CD8-positive, alpha-beta memory T cell (primary cell): ENCODE measurements at places on chromosomes 5 and 9. TPM values are rescaled to one million over a fixed set of nuclear protein-coding genes. Genes with fewer than 3 reads are reported as not detected.

DNA sequence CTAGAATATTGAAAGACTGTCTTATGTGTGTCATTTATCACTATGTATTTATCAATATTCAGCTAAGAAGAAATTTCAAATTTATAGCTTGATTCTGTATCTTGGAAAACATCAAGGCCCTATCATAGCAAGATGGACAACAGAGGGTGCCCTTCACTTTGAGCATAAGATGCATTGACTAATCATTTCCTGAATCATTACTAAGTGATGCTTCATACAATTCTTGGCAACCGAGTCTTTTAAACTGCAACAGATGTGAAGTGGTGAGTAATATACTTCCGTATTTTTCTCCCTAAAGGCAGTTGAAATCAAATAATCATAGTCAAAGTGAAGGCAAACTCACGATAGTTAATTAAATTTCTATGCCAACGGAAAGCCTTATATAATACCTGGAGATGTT, 318.6 kb upstream of the RGMB start:
- H3K4me1 ChIP-seq = no peaks in the 10 kb centered on the region
- no peaks in the 10 kb centered on the region for H3K27me3 ChIP-seq
- DNase-seq = no peak
- H3K36me3 ChIP-seq = no peaks in the 10 kb centered on the region
- no peak overlapping the region for H3K27ac ChIP-seq
- H3K4me3 ChIP-seq = no peak overlapping the region

DNA sequence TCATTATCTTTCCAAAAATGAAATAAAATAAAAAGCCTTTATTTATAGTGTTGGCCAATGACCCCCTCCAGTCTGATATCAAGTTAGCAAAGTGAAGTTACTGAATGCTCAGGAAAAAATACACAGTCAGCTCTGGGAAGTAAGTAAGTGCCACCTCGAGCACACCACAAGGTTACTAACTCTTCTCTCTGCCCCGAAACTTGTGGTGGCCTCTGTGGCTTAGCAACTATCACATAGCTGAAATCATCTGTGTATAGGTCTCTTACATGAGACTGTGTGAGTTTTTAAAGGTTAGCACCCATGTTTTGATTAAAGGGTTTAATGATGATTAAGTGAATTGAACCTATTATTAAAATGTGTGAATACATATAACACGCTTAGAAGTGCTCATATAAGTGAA, 161.4 kb upstream of the KLF4 start:
- H3K4me3 ChIP-seq = no peak overlapping the region
- no peaks in the 10 kb centered on the region for H3K4me1 ChIP-seq
- no peaks in the 10 kb centered on the region for H3K27me3 ChIP-seq
- DNase-seq = no peak
- no peak overlapping the region for H3K27ac ChIP-seq
- H3K36me3 ChIP-seq = no peaks in the 10 kb centered on the region

DNA sequence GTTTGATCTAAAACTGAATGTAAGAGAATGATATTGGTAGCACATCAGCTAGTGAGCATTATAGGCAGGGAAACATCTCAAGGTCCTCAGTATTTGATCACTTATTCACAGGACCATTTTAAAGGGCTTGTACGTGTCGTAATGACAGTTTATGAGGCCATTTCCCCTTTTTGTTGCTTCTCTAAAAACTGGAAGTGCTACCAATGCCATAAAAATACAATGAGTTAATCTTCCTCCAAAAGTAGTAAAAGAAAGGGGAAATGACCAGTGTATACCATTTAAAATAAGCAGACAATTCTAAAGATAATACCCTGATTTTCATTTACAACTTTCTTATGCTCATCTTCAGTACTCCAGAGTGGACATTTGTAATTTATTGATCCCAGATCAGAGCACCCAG, 285.8 kb upstream of the PCSK5 start:
- H3K36me3 ChIP-seq = no peaks in the 10 kb centered on the region
- H3K27me3 ChIP-seq = no peaks in the 10 kb centered on the region
- no peaks in the 10 kb centered on the region for H3K4me1 ChIP-seq
- no peak overlapping the region for H3K4me3 ChIP-seq

DNA sequence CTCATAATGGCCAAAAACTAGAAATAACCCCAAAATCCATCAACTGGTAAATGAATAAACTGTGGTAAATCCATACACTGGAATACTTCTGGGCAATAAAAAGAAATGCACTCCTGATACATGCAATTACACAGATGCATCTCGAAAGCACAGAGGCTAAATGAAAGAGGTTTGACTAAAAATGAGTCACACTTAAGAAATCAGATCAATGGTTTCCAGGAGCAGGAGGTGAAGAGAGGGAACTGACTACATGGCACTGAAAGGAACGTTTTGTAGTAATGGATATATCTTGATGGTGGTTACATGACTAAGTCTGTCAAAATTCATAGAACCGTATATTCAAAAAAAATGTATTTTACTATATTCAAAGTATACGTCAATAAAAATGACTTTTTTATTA, 42.4 kb downstream of the STRBP start:
- peaks cover 12% of the 10 kb centered on the region for H3K4me1 ChIP-seq
- no peak overlapping the region for H3K4me3 ChIP-seq
- no peaks in the 10 kb centered on the region for H3K27me3 ChIP-seq
- H3K27ac ChIP-seq = no peak overlapping the region
- H3K36me3 ChIP-seq = no peaks in the 10 kb centered on the region

DNA sequence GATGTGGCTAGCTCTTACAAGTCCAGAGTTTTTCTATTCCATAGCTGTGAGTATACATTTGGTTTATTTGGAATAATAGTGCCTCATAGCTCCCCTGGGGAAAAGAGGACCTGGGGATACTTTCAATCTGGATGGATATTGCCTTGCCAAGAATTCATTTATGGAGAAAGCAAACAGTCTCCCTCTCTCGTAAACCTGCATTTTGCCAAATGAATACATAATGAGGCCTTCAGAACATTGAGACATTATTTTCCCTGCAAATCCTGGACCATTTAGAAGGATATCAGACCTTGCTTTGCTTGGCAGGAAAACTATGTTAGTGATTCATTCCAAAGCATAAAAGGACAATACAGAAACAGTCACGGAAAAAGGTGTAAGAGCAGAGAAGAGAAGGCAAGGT, 569.6 kb upstream of the BRINP1 start:
- H3K36me3 ChIP-seq = no peaks in the 10 kb centered on the region
- H3K4me3 ChIP-seq = no peak overlapping the region
- H3K27me3 ChIP-seq = no peaks in the 10 kb centered on the region
- no peak for DNase-seq

DNA sequence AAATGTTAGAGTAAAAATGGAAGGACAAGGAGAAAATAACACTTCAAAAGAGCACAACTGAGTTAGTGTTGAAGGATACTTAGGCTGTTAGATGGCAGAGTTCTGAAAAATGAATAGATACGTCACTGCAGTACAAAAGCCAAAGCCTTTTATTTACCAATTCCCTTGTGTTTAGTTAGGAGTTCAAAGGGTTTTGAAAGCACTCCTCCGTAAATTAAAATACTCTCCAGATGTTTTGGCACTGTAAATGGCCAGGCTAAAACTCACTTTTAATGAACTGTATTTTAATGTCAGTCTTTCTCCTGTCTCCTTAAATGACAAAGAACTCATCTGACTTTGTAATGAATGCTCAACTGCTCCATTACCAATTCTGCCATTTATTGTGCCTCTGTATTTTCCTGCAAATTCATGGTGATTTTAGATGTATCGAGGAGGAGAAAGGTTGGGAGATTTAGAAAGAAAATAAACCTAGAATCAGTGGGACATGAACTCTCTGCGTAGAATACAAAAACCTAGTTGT, 1727.2 kb downstream of the MAT2B start:
- no peak overlapping the region for H3K4me3 ChIP-seq
- no peaks in the 10 kb centered on the region for H3K36me3 ChIP-seq
- no peaks in the 10 kb centered on the region for H3K4me1 ChIP-seq
- H3K27me3 ChIP-seq = no peaks in the 10 kb centered on the region
- DNase-seq = no peak
- no peak overlapping the region for H3K27ac ChIP-seq

FGF10 gene
- not detected for total RNA-seq

DNA sequence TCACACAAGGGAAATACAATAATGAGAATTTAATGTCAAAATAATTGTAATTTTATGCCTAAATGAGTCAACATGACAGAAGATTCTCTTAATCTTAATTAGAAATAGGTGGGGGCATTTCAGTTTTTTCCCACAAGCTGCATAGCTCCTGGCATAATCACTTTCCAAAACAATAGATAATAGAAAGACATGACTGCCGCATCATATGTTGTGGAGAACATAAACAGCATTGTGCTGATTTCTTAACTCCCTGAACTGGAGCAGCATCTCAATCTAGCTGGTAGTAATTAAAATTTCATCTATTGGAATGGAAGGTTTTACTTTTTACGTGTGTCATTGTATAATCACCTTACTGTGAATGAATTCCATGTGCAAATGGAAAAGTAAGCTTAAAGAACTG, 112.1 kb downstream of the ST8SIA4 start:
- H3K4me1 ChIP-seq = no peaks in the 10 kb centered on the region
- DNase-seq = no peak
- no peaks in the 10 kb centered on the region for H3K36me3 ChIP-seq
- no peak overlapping the region for H3K4me3 ChIP-seq
- H3K27ac ChIP-seq = no peak overlapping the region

GRCh38 chr9:27535701-27536118, 6.1 kb upstream of the MOB3B start:
- no peaks in the 10 kb centered on the region for H3K27me3 ChIP-seq
- H3K4me3 ChIP-seq = no peak overlapping the region
- no peak overlapping the region for H3K27ac ChIP-seq
- no peaks in the 10 kb centered on the region for H3K36me3 ChIP-seq
- no peaks in the 10 kb centered on the region for H3K4me1 ChIP-seq

DNA sequence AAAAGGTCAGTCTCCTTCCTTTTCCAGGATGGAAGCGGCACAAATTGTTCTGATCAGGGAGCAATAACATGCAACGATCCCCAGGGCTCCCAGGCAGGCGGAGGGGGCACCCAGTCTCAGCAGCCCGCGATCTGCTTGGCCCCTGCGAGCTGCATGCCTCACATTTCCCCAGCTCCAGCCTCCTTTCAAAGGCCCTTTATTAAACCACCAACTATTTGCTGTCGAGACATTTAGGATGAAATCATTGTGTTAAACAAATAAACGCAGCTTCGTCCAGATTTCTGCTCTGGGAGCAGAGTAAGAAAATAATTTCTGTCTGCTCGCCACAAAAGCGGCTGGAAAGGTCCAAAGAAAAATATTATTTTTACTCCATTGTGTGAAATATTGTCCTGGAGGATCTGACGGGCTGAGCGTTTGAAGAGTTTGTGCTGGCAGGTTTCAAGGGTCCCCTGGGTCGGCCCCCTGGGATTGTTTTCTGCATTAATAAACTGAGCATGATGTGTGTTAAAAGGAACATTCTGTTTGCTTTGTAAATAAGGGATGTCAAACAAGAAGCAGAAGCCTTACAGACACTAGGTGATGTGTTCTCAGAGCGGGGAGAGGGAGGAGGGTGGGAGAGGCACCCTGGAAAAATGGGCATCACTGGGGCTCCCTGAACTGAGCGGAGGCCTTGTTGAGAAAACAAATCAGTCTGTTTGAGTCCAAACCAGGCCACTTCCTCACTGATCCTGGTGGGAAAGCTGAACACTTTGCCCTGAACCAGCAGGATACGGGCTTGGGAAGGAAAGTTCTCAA, 110.1 kb downstream of the FOXD1 start:
- no peak overlapping the region for H3K4me3 ChIP-seq
- peaks cover 4% of the 10 kb centered on the region for H3K27me3 ChIP-seq
- no peaks in the 10 kb centered on the region for H3K4me1 ChIP-seq
- no peak overlapping the region for H3K27ac ChIP-seq
- H3K36me3 ChIP-seq = no peaks in the 10 kb centered on the region

- H3K4me1 ChIP-seq = no peaks in the 10 kb centered on the region
- H3K36me3 ChIP-seq = no peaks in the 10 kb centered on the region
- no peak overlapping the region for H3K27ac ChIP-seq
- H3K27me3 ChIP-seq = no peaks in the 10 kb centered on the region
Observed at GRCh38 chr9:23557689-23558088, 268.4 kb downstream of the ELAVL2 start.

BTNL9 gene
- total RNA-seq = not detected
